ENCODE measurements at places on chromosomes 6 and 20.

- no peak for DNase-seq
These were observed 333.9 kb downstream of the TBC1D32 start for GRCh38 chr6:121000381-121000780.

GRCh38 chr6:89079511-89080234, 878 bp upstream of the PNRC1 start:
- DNase-seq, result no peak

GRCh38 chr6:85419046-85419759, 30.7 kb upstream of the NT5E start:
- DNase-seq, result no peak

GRCh38 chr6:143804835-143805239, 38.3 kb upstream of the LTV1 start:
- DNase-seq, result no peak

GRCh38 chr6:15906420-15907016, 222.4 kb upstream of the MYLIP start:
- DNase-seq, result no peak

- DNase-seq, result no peak
These were observed 317.1 kb upstream of the HSF2 start for GRCh38 chr6:122082370-122082769.

Measured in upper lobe of left lung (tissue), 6 donors.